CD4-positive, alpha-beta T cell treated with Interleukin-4 for 4 hours (primary cell): ENCODE measurements at places on chromosomes 3 and 15.

GRCh38 chr3:55480911-55481743, 6.0 kb downstream of the WNT5A start:
- DNase-seq: no peak

GRCh38 chr3:114380233-114380651, 86.4 kb downstream of the TIGIT start:
- no peak for DNase-seq

GRCh38 chr3:188283347-188283746, 129.4 kb downstream of the LPP start:
- no peak for DNase-seq

DNA sequence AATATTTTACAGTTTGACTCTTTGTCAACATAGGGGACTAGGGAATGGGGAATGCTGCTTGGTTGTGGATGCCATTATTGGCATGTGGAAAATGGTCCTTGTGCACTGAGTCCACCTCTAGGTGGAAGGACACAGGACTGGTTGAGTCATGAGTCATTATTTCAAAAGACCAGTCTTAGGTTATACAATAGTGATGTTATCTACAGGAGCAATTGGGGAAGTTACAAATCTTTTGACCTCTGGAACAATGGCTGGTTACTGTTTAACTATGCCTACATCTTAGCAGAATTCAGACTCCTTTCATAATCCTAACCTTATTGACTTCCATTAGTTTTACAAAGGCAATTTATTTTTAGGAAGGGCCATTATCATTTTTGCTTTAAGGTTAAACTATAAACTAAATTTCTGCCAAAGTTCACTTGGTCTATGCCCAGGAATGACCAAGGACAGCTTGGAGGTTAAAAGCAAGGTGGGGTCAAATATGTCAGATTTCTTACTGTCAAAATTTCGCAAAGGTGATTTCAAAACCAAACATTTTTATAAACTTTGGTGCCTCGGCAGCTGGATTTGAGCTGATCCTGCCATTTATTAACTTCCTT, 11.8 kb upstream of the CCR8 start:
- DNase-seq: no peak

GRCh38 chr3:98761643-98762229, 1.4 kb upstream of the ST3GAL6 start:
- DNase-seq: no peak

- DNase-seq: no peak
These were observed 405.5 kb downstream of the ZNF385D start for GRCh38 chr3:21345382-21345976.

DNA sequence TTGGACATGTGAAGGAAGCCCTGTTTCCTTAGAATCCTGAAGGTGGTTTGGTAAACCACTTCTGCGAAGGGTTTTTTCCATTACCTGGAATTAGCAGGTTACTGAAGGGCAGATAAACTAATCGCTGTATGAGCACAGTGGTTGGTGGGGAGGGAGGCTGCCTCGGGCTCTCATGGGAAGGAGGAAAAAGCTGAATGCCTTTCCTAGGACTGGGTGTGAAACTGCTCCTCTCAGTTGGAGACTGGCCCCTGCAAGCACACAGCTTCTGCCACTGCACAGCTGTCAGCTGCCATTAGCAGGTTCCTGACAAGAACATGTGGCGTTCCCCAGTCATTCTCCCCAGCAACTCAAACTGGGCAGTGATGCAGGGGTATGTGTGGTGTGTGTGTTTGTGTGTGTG, 376.3 kb downstream of the GAP43 start:
- no peak for DNase-seq

- peak; percentile 46 for DNase-seq
These were observed 585 bp downstream of the CSK start for GRCh38 chr15:74782259-74783071.
